ENCODE measurements at places on chromosomes 5 and 9.

GRCh38 chr5:1997640-1998347 is 115.1 kb upstream of the IRX4 start:
- no peak for DNase-seq

DNA sequence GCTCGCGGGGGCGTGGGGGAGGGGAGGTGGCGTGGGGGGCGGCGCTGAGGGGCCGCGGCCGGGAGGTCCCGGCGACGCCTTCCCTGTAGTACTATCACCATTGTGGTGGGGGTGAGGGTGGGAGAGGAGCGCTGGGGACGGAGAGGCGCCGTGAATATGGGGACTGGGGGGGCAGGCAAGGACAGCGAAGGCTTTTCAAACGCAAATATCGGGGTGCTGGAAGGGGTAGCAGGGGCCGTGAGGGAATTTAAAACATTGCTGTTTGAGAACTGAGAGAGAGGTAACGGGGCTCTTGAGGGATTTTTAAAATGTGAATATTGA is 427 bp downstream of the RBM27 start:
- no peak for DNase-seq

DNA sequence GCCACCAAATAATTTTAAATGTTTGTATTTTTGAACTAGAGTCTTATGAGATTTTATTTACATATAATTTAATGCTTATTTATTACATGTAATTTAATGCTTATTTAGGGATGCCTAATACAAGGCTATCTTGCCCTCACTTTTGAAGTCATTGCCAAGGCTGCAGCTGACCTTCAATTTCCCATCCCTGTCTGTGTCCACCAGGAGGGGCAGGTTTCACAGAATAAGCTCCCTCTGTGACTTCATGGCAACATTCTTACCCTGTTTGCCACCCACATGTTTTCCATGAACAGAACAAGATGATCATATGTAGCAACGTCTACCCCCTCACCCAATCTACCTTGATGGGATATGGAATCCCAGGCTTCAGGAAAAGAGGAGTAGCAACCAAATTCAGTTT is 27.0 kb downstream of the C5 start:
- no peak for DNase-seq

GRCh38 chr5:52491071-52491787 is 296.5 kb upstream of the ITGA1 start:
- no peak for DNase-seq

- DNase-seq = no peak
Measured at GRCh38 chr5:149143470-149143869, 2.2 kb downstream of the ABLIM3 start.

- DNase-seq = no peak
Measured at GRCh38 chr5:173771121-173771724, 116.9 kb upstream of the CPEB4 start.

- no peak for DNase-seq
Measured at GRCh38 chr5:95026718-95027117, 258.2 kb downstream of the MCTP1 start.

GRCh38 chr5:547086-547924 is 23.1 kb upstream of the SLC9A3 start:
- no peak for DNase-seq

GRCh38 chr5:58670582-58670981 is 87.7 kb downstream of the RAB3C start:
- DNase-seq = no peak

- peak; percentile 39 for DNase-seq
Measured at GRCh38 chr9:36323926-36324325, 65.7 kb upstream of the GNE start.

- DNase-seq = no peak
Measured at GRCh38 chr5:33369485-33370465, 71.0 kb upstream of the TARS1 start.

DNA sequence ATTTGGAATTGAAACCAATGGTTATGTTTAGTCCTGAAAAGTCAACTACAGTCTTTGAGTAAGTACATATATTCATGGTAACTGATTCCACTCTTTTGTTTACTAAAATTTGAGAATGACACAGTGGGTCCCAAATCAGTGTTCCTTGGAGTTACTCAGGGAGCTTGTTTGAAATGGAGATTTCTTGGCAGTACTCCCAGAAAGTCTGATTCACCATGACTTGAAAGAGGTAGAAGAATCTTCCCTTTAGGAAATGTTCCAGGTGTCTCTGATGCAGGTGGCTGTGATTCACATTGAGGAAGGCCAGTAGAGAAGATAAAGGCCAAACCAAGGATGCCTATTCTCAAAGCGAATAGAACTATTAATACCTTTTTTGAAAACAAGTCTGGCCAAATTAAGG is 1078.3 kb downstream of the CDH12 start:
- no peak for DNase-seq

GRCh38 chr9:84924266-84924665 is 254.7 kb downstream of the NTRK2 start:
- no peak for DNase-seq

- no peak for DNase-seq
Measured at GRCh38 chr5:113178073-113178779, 201.6 kb downstream of the DCP2 start.

GRCh38 chr5:79955356-79955895 is 35.6 kb downstream of the MTX3 start:
- no peak for DNase-seq

- no peak for DNase-seq
Measured at GRCh38 chr5:168125445-168126199, 165.8 kb upstream of the WWC1 start.

DNA sequence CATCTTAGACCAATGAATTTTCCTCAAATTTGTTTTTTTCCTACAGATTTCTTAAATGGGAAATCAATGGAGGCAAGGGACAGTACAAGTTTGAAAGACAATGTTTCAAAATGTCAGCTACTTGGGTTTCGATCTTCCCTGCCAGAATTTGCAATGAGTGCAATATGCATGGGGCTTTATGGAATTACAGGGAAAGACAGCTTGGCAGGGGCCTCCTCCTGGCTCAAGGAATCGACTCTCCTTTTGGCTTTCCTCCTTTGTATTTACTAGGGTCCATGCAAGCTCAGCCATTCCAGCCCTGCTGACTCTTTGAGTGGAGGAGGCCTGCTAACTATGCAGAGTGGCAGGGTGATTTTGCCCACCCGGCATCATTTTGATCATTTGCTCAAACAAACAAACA is 63.2 kb downstream of the MED27 start:
- DNase-seq = no peak

- no peak for DNase-seq
Measured at GRCh38 chr9:95239071-95239470, 78.4 kb downstream of the FANCC start.

DNA sequence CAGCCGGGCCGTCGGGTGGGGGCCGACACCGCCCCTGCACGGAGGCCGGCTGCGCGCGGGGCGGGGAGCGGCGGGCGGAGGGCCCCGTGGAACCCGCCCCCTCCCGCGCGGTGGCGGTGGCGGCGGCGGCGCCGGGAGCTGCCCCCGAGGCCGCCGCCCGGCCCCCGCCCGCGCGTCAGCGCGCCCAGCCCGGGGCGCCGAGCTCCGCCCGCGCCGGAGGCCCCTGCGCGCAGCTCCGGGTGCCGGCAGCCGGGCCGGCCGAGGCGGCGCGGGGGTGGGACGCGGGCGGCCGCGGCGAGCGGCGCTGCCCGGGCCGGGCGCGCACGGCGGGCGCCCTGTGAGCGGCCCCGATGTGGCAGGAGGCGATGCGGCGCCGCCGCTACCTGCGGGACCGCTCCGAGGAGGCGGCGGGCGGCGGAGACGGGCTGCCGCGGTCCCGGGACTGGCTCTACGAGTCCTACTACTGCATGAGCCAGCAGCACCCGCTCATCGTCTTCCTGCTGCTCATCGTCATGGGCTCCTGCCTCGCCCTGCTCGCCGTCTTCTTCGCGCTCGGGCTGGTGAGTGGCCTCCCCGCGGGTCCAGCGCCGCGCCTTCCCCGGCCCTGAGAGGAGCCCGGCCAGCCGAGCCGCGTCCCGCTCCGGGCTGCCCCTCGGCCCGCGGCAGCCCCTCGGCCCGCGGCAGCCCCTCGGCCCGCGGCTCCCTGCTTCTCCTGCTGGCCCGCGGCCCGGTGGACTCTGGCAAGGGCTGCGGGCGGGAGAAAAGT is at the start of gene ADCY2:
Gene ADCY2, plus strand, starts transcription at position 192 of the 766 bp plus-strand sequence. Its CDS starts 159 bp downstream, at position 351.
- DNase-seq = no peak

- DNase-seq = no peak
Measured at GRCh38 chr9:20462410-20462809, 159.9 kb downstream of the MLLT3 start.

DNA sequence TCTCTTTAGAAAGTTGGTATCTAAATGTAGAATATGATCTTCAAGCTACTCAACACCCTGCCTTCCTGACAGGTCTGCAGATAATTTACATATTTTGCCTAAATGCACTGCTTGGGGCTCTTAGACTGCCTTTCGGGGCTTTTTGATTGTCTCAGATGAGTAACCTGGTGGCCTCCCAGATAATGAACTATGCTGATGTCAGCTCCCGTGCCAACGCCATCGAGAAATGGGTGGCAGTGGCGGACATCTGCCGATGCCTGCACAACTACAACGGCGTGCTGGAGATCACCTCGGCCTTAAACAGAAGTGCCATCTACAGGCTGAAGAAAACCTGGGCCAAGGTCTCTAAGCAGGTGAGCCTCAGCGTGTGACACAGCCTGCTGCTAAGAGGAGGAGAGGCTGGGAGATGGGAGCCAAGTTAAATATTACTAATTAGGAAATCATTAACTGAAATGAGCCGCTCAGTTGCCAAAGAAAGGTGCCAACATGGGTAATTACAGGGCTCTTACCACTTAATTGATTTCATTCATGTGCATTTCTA is 20.8 kb upstream of the CKMT2 start:
- DNase-seq = peak; percentile 52

DNA sequence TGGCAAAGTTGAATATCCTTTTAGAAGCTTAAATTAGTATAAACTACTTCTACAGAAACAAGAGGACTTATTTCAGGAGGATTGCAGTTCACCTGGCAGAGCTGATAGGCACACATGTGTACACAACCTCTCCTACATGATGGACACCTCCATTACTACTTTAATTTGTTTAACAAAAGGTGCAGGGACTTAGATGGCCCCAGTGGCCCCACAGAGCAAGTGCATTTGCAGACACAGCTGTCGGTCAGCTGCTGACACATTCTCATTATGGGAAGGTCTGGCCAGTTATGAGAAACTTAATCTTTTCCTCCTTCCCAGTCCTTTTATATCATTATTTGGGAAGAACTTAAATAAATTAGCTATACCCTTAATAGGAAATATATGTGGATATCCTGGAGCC is 28.3 kb downstream of the TDRD7 start:
- DNase-seq = no peak

GRCh38 chr9:28678097-28678496 is 1104.8 kb upstream of the C9orf72 start:
- DNase-seq = no peak

DNA sequence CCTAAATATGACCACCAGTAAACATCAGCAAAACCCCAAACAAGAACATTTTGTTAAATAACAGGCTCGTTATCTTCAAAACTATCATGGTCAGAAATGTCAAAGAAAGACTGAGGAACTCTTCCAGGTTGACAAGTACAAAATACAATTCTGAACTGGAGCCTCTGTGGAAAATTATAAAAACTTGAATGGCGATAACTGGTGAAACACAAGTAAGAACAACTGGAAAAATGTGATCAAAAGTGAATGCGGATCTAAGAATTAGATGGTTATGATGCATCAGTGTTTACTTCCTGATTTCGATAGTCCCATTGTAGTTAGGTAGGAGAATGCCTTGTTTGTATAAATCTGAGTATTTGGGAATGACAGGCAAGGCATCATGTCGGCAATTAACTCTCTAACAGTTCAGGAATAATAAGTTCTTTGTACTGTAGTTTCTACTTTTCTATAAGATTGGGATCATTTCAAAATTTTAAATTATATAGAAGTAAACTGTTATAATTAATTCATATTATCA is 740.2 kb upstream of the DMAC1 start:
- no peak for DNase-seq

DNA sequence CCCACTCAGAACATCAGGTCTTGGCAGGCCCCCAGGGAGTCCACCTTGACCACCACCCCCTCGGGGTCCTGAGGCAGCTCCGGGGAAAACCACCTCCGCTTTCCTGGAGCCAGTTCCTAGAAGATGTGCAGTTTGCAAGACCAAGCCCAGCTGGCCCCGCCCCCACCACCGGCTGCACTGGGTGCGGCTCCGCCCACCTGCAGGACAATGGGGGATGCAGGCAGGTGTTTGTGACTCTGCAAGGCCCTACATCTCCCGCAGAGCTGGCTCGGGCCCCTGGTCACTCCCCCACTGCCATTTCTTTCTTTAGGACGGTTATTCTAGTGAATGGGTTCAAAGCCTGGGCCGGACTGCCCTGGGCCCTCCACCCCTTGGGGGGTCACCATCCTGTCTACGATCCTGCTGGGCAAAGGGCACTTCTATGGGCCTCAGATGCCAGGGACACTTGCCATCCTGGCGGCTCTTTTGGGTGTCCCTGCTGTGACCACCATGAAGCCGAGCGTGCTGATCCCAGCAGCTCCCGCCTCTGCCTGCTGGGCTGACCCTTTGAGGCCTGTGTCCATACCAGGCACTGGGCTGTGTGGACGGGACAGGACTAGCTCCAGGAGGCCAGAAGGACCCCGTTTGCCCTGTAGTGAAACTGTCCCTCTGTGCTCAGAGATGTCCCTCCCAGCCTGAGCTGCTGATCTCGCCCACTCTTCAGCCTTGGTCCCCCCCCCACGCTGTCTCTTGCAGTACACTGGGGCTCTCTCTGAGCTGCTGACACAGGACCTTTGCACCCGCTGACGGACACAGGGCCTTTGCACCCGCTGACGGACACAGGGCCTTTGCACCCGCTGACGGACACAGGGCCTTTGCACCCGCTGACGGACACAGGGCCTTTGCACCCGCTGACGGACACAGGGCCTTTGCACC is 5.9 kb upstream of the NACC2 start:
- DNase-seq = no peak

- no peak for DNase-seq
Measured at GRCh38 chr9:129751841-129752801, 721 bp downstream of the PTGES start.

- DNase-seq = no peak
Measured at GRCh38 chr5:154385236-154385512, 60.6 kb upstream of the SAP30L start.

GRCh38 chr5:76299592-76299991 is 103.5 kb upstream of the IQGAP2 start:
- DNase-seq = peak; percentile 7

- DNase-seq = no peak
Measured at GRCh38 chr5:171401167-171401947, 13.7 kb downstream of the NPM1 start.

DNA sequence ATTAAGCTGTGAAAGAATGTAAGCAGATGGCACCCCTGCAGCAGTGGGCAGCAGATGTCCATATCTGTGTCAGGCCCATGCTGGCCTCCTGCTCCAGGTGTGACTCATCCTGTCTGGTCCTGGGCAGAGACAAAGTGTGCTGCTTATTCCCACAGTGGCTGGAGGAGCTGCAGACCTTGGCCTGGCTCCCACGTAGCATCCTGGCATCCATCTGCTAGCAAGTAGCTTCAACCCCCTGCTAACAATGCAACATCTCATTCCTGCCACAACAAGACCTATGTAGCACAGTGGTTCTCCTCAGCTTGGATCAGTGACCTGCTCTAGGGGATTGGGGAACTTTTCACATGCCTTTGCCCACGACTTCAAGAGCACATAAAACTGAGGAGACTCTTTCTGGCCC is 126.4 kb upstream of the SLC12A2 start:
- DNase-seq = no peak

All from activated CD4-positive, alpha-beta T cell treated with anti-CD3 and anti-CD28 coated beads, Interleukin-2, amount 50 U/mL, for 16 hours (primary cell).